ENCODE measurements at places on chromosomes 5 and 9.

- DNase-seq: no peak
Observed at GRCh38 chr9:5971740-5972139, 43.7 kb downstream of the RANBP6 start.

GRCh38 chr5:169009123-169009522, 291.8 kb downstream of the SLIT3 start:
- DNase-seq: no peak

DNA sequence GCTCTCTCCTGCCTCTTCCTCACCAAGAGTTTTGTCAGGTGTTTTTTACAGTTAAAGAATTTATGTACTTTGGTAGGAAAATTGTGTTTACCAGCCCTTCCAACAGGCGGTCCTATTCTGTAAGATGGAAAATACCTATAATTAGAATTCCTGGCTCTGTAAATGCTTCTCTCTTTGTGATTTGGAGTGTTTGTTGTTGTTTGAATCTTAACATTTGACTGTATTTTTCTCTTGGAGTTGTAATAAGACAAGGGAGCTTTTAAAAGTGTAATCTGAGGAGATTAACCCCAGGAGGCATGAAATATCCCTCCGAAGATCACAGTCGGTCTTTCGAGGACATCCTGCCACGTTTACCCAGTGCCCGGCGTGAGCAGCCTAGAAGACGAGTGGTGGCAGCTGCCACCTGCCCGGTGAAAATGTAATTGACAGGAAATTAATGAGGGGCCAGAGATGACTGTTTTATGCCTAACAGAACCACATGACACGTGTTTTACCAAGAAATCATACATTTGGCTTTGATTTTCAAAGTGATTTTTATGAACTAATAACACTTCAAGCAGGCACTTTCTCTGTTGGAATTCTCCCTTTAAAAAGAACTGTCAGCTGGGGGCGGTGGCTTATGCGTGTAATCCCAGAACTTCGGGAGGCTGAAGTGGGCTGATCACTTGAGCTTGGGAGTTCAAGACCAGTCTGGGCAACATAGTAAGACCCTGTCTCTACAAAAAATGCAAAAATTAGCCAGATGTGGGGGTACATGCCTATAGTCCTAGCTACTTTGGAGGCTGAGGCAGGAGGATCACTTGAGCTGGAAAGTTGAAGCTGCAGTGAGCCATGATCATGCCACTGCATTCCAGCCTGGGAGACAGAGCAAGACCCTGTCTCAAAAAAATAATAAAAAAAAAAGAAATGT, 20.0 kb downstream of the ANKRD33B start:
- no peak for DNase-seq

GRCh38 chr9:8725635-8726034, 926.1 kb upstream of the DMAC1 start:
- no peak for DNase-seq

- no peak for DNase-seq
Observed at GRCh38 chr5:137366526-137366925, 132.6 kb downstream of the SPOCK1 start.

- no peak for DNase-seq
Observed at GRCh38 chr9:26768145-26768544, 124.5 kb downstream of the CAAP1 start.

GRCh38 chr9:36148311-36149051, 11.9 kb downstream of the GLIPR2 start:
- DNase-seq: peak; percentile 57

DNA sequence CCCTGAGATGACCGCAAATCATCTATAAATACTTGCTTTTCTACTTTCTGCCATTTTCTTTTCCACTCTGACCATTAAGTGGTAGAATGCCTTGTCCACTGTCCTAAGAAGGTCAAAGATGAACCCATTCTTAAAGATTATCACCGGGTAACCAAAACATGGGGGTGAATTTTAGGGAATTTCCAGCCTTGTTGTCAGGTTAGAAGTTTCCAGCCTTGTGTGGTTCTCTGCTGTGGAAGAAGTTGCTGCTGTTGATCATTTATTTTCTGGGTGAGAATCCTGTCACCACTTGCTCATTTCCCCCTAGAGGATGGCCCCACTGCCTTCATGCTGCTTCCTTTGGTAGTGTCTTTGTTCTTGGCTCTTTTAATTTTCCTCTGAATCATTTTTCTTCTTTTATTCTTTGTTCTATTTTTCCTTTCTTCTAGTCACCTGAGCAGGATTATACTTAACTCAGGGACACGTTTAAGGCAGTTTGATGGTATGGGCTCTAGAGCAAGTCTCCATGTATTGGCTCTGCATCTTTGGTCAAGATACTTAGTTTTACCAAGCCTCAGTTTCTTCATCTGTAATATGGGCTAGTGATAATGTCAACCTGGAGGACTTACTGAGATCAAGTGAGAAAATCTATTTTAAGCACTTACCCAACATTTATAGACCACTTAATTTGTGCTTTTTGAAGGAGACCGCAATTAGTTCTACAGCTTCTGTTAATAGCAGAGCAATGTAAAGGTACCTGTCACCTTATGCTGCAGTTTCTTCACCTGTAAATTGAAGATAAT, 266.2 kb downstream of the ARHGAP26 start:
- DNase-seq: no peak

DNA sequence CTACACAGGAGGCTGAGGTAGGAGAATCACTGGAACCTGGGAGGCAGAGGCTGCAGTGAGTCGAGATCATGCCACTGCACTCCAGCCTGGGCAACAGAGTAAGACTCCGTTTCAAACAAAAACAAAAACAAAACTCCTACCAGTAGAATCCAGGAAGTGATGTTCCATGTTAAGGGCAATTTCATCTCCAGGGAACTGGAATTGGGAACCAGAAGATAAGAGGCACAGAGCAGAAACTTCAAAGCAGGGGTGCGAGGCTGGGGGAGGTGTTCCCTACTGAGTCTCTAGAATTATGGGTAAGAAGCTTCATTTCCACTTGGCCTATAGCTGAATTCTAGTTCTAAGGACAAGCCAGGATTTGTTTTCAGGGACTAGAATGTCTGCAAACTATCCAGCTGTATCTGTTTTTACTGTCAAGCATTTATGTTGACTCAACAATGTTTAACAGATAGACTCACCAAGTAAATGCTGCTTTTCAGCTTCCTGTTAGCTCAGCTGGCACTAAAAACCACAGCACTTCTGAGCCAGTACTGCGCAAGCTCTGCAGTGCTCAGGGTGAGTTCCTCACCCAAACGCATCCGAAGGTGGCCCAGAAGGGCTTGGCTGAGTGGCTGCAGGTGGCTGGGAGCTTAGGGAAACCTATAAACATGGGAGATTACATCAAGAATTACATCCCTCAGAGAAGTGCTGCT, 320.1 kb downstream of the MTRR start:
- DNase-seq: no peak

GRCh38 chr9:78406146-78406545, 109.2 kb downstream of the PSAT1 start:
- no peak for DNase-seq

- no peak for DNase-seq
Observed at GRCh38 chr5:1541702-1542400, 18.1 kb upstream of the LPCAT1 start.

GRCh38 chr5:37086466-37087173, 162.6 kb downstream of the CPLANE1 start:
- no peak for DNase-seq

GRCh38 chr9:121886759-121887485, 206.2 kb downstream of the TTLL11 start:
- DNase-seq: no peak

GRCh38 chr5:89755024-89755423, 654.5 kb downstream of the CETN3 start:
- no peak for DNase-seq

DNA sequence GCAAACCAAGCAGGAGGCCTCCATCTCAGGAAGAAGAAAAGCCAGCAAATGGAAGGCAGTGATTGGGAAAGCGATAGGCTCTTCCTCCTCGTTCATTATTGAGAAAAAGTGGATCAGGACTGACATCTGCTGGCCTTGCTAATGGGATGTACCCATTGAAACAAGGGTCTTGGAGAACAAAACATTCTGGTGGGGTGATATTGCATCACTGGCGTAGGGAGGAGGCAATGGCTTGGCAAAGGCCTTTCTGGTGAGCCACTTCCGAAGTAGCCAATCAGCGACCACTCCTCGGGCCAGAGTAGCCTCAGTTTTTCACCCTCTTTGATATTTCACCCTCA, 86.7 kb upstream of the NFIB start:
- DNase-seq: no peak

DNA sequence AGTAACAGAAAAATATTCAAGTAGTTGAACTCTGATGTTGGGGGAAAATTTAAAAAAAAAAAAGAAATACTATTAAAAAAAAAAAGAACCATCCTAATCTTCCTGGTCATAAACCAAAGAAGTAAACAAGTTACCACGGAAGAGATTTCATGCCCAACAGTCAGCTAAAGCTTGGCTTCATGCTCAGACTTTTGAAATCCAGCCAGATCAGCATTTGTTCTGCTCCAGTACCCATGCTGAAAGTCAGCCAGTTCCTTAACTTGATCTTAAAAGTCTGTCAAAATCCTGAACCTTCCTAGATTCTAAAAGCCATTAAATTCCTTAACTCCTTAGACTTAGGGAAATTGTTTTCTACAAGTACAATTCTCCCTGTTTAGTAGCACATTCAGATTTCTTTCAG, 908.7 kb upstream of the CDH9 start:
- no peak for DNase-seq

GRCh38 chr5:83394190-83394589, 77.4 kb upstream of the VCAN start:
- no peak for DNase-seq

GRCh38 chr9:35718721-35719511, 13.1 kb downstream of the TLN1 start:
- no peak for DNase-seq
